ENCODE measurements at places on chromosomes 13 and 19. TPM values are rescaled to one million over a fixed set of nuclear protein-coding genes. Genes with fewer than 3 reads are reported as not detected.

WDR88 gene
- total RNA-seq: not detected

ANKLE1 gene
- total RNA-seq: 0.39 TPM

RFPL4AL1 gene
- not detected for total RNA-seq

ZNF98 gene
- 0.37 TPM for total RNA-seq

ZNF813 gene
- 3.3 TPM for total RNA-seq

ZNF701 gene
- 12.9 TPM for total RNA-seq

ZNF439 gene
- total RNA-seq: 0.37 TPM

RHPN2 gene
- total RNA-seq: 0.73 TPM

CEACAM16 gene
- total RNA-seq: not detected

IL4I1 gene
- 1.1 TPM for total RNA-seq

ZNF667 gene
- total RNA-seq: 0.98 TPM

APOC4 gene
- total RNA-seq: not detected

CEACAM20 gene
- not detected for total RNA-seq

LGALS7 gene
- total RNA-seq: not detected

COX7A1 gene
- total RNA-seq: 3.3 TPM

CATSPERD gene
- total RNA-seq: not detected

CCDC8 gene
- total RNA-seq: 20.9 TPM

PRR12 gene
- 3.5 TPM for total RNA-seq

APC2 gene
- 0.37 TPM for total RNA-seq

PRSS57 gene
- not detected for total RNA-seq

Data from subcutaneous preadipocyte (primary cell).